ENCODE measurements at places on chromosomes 11 and 22.

GRCh38 chr11:132556316-132556715, 976.0 kb downstream of the OPCML start:
- DNase-seq: no peak

- no peak for DNase-seq
Observed at GRCh38 chr11:14320020-14320419, 39.0 kb downstream of the RRAS2 start.

GRCh38 chr11:115244758-115245157, 259.5 kb downstream of the CADM1 start:
- no peak for DNase-seq

GRCh38 chr22:23121000-23121421, 20.8 kb downstream of the RSPH14 start:
- DNase-seq: no peak

GRCh38 chr11:116062490-116063171, 558.4 kb upstream of the CADM1 start:
- no peak for DNase-seq

DNA sequence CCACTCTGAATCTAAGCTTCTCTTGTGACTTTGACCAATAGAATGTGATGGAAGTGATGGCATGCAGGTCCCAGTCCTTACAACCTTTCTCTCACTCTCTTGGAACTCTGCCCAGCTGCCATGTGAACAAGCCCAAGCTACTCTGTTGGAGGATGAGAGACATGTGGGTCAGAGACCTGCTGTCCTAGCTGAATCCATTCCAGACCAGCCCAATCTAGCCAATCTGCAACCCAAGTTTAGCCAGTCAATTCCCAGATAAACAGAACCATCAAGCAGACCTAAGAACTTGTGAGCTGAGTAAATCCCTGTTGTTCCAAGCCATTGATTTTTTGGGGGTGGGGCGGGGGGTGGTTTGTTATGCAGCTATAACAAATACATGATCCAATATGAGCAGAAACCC, 69.2 kb upstream of the GRK3 start:
- no peak for DNase-seq

DNA sequence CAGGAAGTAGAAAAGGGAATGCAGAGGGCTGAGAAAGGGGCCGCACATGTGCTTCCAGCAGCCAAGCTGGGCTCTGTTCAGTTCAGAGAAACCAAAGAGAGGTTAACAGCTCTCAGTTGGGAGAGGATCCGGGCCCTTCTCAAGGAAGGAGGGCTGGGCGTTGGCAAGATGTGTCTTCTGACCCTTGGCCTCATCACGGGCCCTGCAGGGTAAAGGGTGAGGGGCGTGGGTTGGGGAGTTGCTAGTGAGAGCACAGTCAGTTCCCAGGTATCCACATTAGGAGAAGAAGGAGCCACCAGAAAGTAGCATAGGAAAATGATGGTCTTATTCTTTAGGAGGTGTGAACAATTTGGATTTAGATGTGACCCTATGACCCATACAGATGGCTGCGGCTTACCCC, 73.0 kb downstream of the OSBP2 start:
- DNase-seq: no peak

- DNase-seq: no peak
Observed at GRCh38 chr11:70108250-70108649, 30.1 kb downstream of the ANO1 start.

GRCh38 chr11:87144252-87144651, 106.5 kb downstream of the TMEM135 start:
- DNase-seq: no peak

- no peak for DNase-seq
Observed at GRCh38 chr22:17946662-17947367, 77.5 kb downstream of the MICAL3 start.

DNA sequence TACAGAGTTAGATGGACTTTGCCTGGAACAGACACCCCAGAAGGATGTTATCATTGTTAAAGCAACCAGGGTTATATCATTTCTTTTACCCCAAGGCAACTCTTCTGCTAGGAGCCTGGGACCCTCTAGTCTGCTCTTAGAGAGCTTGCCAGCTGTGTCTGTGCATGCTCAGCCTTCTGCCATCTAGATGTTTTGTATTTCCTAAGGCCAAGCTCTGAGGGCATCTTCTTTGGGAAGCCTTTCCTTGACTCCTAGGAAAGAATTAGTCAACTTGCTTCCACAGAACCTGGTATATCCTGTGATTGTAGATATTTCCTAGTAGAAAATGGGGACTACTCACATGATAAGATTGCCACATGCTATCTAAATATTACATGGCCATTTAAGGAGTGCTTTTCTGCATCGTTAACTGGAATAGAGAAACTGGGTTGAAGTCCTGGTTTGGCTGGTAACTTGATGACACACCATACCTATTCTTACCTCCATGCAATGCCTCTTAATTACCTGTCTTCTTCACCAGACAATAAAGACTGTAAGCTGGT, 87.6 kb downstream of the STIM1 start:
- DNase-seq: no peak

DNA sequence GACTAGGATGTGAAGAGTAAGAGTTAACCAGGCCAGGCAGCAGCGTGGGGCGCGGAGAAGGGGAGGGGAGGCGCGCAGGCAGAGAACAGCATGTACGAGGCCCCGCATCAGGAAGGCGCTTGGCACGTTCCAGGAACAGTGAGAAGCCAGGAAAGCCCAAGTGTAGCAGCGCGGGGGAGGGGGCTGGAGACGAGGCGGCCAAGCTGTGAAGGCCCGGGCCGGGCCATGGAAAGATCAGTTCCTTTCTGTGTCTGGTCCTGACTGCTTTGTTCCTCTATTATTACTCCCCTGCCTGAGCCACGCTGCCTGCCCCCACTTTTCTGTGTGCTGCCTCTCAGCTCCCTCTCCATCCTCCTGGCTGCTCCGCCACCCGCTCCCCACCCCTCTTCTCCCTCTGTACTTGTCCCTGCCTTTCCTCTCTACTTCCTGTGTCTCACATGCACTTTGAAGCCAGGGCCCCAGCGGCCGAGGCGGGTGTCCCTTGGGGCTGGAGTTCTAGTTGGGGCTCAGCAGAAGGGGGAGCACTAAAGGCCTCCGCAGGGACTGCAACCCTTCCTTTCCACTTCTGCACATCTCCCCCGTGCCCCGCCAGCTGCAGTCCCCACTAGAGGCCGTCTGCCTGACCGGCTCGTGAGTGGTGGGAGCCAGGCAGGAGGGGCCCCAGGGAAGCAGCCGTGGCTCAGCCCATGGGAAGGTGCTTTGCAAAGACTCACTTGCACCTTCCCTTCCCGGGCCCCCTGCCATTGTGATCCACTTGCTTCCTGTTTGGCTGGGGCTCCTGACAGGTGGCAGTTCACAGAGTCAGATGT, 63.7 kb downstream of the PRDM11 start:
- DNase-seq: peak; percentile 77

GRCh38 chr22:31081963-31082605, 966 bp downstream of the SMTN start:
- no peak for DNase-seq

GRCh38 chr11:130671801-130672700, 223.6 kb downstream of the ADAMTS15 start:
- DNase-seq: no peak

- DNase-seq: no peak
Observed at GRCh38 chr11:67423466-67423865, 4.8 kb upstream of the RPS6KB2 start.

DNA sequence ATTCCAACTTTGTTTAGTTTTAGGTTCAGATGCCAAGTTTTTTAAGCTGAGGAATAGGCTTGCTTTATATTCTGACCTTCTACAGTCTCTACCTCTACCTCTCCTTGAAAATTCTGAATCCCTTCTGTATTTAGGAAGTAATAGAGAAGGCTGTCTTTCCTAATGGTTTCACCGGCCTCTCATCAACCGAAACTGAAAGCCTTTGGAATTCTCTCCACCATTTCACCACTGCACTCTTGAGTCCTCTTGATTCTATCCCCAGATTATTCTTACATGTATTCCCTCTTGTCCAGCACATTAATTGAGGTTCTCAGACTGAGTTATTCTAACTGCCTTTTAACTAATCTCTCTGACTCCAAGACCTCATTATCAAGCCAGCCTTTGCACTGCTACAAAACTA, 67.7 kb upstream of the PICALM start:
- no peak for DNase-seq

GRCh38 chr11:84193706-84194105, 907.5 kb upstream of the CCDC90B start:
- peak; percentile 1 for DNase-seq

DNA sequence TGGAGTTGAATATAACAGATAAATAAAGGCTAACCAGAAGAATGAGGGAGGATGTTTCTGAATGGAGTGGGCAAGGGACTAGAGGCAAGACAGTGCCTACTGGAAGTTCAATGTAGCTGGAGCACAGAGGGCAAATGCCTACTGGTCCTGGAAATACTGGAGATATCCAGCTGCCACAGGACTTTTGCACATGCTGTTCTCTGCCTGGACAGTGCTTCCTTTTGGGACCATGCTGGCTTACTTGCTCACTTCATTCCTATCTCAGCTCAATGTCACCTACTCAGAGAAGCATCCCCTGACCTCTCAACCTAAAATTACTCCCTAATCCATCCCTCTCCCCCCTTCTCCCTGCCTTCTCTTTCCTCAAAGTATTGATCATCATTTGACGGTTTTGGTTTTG, 20.2 kb downstream of the RASD2 start:
- DNase-seq: no peak

- no peak for DNase-seq
Observed at GRCh38 chr11:118033443-118033842, 43.4 kb upstream of the TMPRSS4 start.

DNA sequence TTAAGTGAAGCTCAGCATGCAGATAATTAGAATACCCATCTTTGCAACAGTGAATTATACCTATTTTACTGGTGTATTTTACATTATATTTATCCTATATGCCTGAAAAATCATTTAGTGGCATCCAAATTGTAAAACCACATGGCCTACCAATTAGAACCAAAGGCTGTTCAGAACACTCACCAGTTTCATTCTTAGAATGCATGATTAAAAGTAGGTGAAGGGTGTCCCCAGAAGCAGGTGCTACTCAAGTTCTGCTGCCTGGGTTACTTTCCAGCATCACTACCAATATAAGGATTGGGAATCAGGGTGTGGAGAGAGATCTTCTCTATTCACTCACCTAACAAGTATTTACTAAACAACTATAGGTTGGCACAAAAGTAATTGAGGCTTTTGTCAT, 103.3 kb downstream of the SGSM3 start:
- no peak for DNase-seq

GRCh38 chr11:47433157-47433556, 6.9 kb upstream of the PSMC3 start:
- DNase-seq: no peak

DNA sequence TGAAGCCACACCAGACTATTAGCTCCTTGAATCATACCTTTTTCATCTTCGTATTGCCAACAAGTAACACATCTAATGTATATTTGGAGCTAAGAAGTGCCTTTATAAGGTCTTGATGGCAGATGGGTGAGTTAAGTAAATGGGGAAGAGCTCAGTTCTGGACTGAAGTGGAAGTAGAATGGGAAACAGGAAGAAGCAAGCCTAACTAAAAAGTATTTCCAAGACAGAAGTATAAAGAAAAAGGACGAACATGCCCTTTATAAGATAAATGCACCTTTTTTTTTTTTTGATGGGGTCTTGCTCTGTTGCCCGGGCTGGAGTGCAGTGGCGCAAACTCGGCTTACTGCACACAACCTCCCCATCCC, 14.5 kb downstream of the CRTAM start:
- DNase-seq: no peak
